Esophagus mucosa (tissue), 1 donor: ENCODE measurements at places on chromosomes 12 and 14.

GRCh38 chr14:93520053-93520607, 89.4 kb downstream of the UNC79 start:
- ATAC-seq: no peak

DNA sequence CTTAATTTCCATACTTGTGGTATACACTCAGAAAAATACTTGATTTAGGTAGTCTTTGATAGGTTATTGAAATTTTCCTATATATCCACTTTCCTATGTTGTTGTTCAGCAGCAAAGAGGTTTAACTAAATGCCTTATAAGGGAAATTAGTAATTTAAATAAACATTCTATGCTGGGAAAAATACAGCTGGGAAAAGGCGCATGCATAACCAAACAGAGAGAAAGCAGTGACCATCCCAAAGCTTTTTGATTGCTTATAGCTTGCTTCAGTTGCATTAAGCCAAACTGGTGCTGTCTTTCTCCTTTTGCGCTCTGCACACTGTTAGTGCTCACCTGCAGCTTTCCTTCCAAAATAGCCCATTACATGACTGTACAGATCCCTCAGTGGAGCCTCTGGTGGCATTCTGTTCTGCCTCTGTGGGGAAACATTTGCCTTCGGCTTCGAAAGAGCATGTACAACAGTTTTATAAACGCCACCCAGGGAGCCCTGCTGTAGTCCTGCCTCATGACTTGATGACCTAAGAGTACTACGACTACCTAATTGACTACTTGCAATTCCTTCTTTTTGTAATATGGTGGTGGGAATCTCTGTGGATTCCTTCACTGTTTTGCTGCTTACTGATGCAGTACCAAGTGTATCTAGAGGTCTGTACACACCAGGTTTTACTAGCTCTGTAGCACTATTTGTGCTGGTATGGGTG, 120.8 kb downstream of the RALGAPA1 start:
- no peak for ATAC-seq

DNA sequence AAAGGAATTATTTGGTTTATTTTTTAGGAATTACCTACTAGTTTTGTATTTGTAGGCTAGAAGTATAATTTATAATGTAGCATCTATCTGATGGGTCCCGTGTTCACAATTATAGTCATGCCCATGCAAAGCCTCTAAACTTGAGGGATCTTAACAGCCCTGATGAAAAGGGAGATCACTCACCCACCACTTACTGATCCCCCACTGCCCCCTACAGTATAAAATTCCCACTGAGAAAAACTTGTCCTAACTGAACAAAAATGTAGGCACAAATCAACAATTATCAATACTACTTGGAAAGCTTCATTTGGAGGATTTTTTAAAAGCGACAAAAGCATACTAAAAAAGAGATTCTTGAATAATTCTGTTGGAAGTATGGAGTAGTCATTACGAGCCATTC, 21.0 kb downstream of the WIF1 start:
- ATAC-seq: no peak

DNA sequence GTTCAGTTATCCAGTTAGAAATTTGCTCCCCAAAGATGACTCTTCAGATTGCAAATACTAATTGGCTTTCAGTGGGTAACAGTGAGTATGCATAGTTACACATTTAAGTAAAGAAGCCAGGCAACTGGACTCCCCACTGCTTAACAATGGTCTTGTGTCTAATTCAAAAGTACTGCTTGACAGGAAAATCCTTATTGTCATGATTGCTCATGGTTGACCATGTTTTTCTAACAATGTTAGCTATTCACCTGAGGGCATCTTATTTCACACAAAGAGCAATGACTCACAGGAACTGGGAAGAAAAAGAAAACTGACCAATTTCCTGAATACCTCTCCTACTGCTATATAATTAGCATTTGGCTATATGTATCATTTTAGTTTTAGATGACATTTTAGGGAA, 33.7 kb upstream of the ALG10B start:
- peak; percentile 28 for ATAC-seq

GRCh38 chr14:61188978-61189808, 91.9 kb downstream of the TMEM30B start:
- peak; percentile 56 for ATAC-seq

DNA sequence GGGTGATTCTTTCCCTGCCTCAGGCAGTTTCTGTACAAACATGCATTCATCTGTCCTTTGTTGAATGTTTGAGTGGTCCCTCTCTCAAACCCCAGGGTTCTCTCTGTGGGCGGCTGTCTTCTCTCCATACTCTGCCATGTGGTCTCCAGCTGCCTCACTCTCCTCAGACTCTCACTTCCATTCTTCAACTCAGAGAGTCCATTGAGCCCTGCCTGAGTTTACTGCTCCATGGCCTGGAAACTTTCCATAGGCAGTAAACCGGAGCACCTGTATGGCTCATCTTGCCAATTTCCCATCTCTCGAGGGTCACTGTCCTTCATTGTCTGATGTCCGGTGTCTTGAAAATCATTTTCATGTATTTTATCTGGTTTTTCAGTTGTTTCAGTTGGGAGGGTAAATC, 11.3 kb downstream of the C14orf132 start:
- ATAC-seq: no peak

GRCh38 chr14:91402771-91403600, 14.6 kb downstream of the CCDC88C start:
- ATAC-seq: no peak

DNA sequence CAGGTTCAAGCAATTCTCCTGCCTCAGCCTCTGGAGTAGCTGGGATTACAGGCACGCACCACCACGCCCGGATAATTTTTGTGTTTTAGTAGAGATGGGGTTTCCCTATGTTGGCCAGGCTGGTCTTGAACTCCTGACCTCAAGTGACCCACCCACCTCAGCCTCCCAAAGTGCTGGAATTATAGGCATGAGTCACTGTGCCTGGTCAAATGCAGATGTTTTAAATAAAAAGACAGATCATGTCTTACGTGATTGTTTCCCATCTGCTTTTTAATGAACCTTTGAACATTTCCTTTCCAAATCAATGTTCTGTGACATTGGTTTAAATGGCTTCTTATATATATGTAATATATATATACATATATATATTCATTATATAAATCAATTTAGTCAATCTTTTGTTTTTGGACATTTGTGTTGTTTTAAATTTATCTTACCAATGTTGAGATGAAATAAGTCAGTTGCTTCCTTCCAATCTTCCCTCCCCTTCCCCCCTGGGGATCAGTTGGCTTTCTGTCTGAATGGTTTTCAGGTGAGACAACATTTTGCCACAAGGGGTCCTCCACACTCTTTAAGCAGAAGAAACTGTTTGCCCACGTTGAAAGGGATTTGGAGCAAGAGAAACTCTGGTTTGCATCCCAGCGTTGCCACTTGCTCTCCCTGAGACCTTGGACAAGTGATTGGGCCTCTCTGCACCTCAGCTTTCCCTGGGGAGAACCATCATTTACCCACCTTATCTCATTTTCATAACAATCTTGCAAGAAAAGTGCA, 47.6 kb upstream of the RBM19 start:
- ATAC-seq: no peak
